Umbilical cord (tissue), 2 donors: ENCODE measurements at places on chromosomes 6 and 20. TPM values are rescaled to one million over a fixed set of nuclear protein-coding genes. Genes with fewer than 3 reads are reported as not detected.
A peak's percentile ranks its signal among the peaks of the same experiment; 100 is the strongest.

OR12D3 gene
- 3.6 TPM for total RNA-seq

C20orf202 gene
- total RNA-seq: 1.2 TPM

DNA sequence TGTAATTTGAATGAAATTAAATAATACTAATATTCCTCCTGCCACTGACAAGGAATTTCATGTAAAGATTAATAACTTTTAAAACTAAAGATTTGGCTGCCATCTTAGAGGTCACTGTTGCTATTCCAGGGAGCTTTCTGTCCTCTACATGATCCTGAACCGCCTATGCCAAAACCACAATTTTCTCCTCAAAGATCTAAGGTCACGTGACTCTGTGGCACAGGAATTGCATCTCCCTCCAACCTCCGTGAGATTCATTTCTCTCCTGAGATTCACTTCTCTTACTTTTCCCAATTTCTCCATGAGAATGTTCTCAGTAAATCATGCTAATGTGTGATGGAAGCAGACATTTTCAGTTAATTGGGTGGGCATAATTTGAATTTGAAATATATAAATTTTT is 379.6 kb upstream of the TSHZ2 start:
- DNase-seq: no peak

GRCh38 chr6:166942393-166943168 is 13.8 kb downstream of the RNASET2 start:
- DNase-seq: peak; percentile 65

DNA sequence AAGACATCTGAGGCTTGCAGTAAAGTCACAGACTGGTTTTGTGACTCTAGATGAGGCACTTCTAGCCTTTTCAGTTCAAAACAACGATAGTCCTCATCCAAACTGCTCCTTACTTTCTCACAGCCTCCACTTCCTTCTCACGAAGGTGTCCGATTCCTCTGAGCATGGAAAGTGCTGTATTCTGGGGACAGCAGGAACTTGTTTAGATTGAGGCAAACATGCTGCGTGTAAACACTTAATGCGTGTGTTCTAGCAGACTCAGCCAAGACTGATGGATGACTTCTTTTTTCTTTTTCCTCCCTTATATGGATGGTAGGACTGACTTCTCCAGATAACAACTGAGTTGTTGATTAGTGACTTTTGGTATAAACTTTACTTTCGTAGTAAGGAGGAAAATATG is 80.2 kb upstream of the PRDM1 start:
- DNase-seq: no peak

DNA sequence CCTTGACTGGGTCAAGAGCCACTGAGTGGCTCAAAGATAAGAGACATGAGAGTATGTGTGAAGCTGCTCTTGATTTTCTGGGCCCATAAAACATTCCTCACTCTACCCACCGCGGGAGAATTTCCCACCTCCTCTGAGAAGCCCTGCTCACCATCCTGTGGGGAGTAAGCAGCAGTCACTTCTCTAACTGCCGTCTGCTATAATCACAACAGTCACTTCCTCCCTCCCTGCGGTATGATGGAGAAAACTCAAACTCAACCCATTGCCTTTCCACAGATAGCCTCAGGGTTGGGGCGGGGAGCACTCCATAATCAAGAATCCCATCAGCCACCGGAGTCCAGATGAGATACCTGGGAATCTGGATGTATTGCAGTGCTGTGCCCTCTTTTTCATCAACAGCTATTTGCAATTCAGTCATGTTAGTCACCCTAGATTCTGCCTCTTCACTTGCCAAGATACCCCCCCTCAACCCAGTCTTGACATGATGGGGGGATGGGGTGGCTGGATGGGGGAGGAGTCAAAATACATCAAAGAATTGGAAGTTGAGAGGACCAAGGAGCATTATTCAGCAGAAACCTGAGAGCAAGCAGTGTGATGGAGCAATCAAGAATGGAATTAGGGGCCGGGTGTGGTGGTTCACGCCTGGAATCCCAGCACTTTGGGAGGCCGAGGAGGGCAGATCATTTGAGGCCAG is 5.1 kb downstream of the MOCS1 start:
- DNase-seq: no peak

DNA sequence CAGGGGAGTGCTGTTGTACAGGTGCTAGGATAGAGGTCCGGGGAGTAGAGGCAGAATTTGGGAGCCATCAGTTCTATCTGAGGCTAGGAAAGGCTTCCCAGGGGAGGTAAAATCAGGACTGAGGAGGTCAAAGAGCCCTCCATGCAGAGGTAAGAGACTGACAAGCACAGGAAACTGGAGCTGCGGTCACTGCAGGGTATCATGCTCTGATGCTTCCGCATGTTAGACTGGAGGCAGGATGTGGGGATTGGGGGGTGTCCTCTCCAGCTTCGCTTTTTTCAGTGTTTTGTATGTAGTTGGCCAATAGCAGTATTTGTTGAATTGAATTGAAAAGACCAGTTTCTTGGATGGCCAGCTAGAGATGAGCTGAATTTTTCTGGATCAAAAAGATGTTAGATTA is 87.8 kb downstream of the SLC22A3 start:
- no peak for DNase-seq

SPDEF gene
- 0.96 TPM for total RNA-seq

GRCh38 chr6:163637524-163637923 is 223.0 kb downstream of the QKI start:
- DNase-seq: no peak

CPXM1 gene
- total RNA-seq: 18.1 TPM

DNA sequence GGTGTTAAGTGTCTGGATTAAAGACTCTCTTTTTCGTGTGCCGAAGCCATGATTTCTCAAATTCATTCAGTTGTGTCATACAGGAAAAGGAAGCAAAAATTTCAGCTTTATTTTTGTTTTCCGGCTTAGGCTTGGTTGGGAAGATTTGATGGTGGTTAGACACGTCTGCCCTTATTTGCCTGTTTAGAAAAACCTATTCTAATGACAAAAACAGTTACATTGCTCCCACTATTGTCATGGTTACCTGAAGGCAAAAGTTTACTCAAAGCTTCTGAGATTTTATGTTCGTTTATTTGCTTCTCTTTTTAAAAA is 982 bp downstream of the DNAJC5 start:
- DNase-seq: peak; percentile 46

MUC22 gene
- total RNA-seq: 6.5 TPM

- no peak for DNase-seq
These were observed 57.5 kb downstream of the JARID2 start for GRCh38 chr6:15303162-15303919.

DNA sequence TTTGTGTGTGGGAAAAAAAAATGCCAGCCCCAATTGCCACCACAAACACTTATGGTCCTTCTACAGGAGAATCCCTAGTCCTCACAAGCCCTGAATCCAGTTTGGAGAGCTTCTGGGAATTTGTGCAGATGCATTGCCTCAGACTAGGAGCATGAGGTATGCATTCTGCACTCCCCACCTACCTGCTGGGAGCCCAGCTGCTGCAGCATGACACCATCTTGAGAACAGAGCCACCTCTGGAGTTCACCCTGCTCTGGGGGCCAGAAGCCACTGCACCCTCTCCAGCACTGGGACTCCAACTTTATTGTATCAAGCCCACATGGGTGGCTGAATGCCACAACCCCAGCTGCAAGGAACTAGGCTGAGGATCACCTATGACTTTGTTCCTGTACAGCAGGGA is 568.5 kb upstream of the ID4 start:
- no peak for DNase-seq

RGS17 gene
- 6.7 TPM for total RNA-seq

DNA sequence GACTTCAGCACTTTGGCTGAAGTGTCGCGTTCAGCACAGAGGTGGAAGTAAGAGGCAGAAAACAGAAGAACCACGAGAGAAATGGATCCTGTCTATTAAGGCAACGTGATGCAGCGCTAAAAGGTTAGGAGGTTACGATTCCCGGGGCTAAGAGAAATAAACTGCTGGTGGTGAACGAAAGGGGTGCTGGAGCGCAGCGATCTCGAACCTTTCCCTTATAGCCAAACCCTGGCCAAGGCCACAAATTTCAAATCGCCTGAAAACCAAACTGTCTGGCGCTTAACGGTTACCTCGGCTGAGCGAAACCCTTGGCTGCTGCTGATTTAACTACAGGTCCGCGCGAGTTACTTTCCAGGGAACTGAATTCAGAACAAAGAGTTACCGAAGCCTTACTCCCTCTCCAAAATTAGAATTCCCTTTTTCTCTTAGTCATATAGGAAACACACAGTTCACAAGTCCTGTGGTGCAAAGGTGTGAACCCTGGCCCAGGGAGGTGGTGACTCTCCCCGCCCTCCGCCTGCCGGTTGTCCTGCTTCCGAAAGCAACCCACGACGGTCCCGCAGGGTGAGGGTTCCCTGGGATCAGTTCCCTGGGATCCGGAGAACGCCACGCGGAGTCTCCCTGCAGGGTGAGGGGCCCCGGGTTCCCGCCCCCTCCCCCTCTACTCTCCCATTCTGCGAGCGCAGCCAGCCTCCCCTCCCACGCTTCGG is 1.3 kb upstream of the SLC35D3 start:
- no peak for DNase-seq

GRCh38 chr6:151216804-151217203 is 23.0 kb upstream of the AKAP12 start:
- no peak for DNase-seq

SLC22A16 gene
- total RNA-seq: 1.4 TPM

- peak; percentile 60 for DNase-seq
These were observed 1.1 kb downstream of the JAG1 start for GRCh38 chr20:10672624-10673127.

LINC00237 gene
- total RNA-seq: 4.3 TPM

GJA1 gene
- total RNA-seq: 736 TPM

DNA sequence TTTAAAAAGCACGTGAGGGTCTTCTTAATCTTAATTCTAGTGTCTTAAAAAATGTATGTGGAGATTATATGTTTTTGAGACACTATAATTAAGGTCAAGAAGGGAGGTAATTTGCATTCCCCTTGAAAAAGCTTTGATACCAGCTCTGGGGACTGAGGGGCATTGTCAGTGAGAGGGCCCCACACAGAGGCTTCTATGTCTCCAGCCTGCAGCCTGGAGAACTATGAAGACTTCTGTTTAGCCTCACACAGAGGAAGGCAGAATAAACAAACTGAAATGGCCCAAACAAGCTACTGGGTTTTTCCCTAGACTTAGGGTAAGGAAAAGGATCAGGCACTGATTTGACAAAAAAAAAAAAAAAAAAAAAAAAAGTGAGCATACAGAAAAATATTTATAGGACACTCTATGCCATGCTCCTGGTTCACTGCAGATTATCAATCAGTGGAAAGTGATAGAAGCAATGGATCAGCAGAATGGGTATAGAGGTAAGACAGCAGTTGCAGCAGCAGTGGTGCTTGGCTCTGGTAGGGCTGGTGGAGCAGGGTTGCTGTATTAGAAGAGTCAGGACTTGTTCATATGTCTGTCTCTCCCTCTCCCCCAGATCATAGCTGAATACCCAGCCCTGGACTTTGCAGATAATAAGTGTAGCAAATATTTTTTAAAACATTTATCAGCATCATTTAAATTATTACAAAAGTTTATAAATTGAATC is 85.4 kb downstream of the KLHL32 start:
- DNase-seq: no peak

DNA sequence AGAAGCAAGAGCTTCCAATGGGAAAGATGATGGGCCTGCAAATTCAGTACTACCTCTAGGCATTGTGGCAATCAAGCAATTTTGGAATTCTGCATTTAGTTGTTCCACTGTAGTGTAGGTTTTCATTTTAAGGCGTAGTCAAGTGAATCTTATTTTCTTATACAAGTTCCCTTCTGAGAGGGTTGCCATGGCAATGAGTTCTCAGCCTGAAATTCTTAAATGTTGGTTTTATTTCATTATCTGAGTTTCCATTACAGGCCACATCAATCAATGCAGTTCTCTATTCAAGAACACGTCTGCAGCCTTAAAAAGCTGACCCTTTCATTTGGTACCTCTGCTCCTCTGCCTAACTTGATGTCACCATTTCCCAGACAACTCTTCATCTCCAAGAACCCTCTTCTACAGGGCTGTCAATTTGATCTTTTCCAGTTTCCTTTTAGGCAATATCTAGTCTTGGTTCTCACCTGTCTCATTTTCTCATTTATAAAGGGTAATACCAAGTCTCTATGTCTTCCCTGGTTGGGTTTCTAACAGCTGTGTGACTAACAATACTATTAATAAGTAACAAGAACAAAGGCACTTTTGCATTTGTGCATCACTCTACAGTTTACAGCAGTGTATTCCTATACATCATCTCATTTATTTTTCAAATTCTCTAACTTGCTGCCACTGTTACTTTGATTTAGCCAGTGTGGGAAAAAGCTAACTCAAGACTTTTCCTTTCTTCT is 898.2 kb upstream of the FLRT3 start:
- DNase-seq: no peak

DNA sequence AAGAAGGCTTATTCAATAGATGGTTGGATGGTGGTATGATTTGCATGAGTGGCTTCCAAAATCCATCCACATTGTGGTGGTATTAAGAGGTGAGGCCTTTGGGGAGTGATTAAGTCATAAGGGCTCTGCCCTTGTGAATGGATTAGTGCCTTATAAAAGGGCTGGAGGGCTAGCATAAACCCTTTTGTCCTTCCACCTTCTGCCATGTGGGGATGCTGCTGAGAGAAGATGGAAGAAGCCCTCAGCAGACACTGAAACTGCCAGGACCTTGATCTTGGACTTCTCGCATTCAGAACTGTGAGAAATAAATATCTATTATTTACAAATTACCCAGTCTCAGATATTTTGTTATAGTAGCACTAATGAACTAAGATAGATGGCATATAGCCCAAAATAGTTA is 27.8 kb upstream of the SRPK1 start:
- DNase-seq: no peak

DNA sequence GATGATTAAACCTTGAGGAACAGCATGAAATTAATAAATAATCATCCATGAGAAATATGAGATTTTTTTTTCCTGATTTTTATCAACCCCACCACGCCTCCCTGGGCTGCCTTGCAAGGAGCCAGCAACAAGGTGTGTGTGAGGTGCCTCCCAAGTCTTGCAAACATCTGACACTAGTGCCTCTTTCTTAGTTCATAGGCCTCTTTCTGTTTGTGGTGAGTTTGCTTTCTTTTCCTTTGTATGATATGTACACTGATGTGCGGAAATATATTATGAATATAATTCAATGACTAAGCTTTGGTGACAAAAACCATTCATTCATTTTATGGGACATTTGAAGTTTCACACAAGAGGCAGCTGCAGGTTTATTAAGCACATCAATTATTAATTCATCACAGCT is 63.2 kb upstream of the SYNDIG1 start:
- DNase-seq: no peak

DNA sequence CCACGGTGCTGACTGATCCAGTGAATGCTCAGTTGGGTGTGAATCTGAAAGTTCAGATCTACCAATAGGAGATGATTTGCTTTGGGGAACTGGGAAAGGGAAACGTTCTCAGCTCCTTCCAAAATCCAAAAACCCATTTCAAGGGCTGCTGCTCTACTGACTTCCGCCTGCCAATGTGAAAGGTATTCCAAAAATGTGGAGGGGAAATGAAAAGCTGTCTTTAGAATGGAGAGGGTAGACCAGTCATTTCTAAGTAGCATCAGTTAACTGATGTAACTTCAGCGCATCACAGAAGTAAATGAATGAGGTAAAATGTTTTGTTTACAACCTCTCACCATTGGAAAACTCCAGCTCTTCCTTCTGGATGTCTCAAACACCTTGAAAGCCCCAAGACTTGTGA is 19.6 kb upstream of the EYA2 start:
- no peak for DNase-seq

- DNase-seq: peak; percentile 73
These were observed 35.5 kb downstream of the BANF2 start for GRCh38 chr20:17735206-17735804.
